ENCODE measurements at places on chromosomes 6 and 20. TPM values are rescaled to one million over a fixed set of nuclear protein-coding genes. Genes with fewer than 3 reads are reported as not detected.

ADIG gene
- total RNA-seq = not detected

GDAP1L1 gene
- total RNA-seq = not detected

ELOVL4 gene
- 7.3 TPM for total RNA-seq

CBLN4 gene
- not detected for total RNA-seq

KHDRBS2 gene
- total RNA-seq = not detected

SYTL3 gene
- total RNA-seq = 9.5 TPM

NRN1 gene
- 0.09 TPM for total RNA-seq

PI3 gene
- not detected for total RNA-seq

DEFB125 gene
- total RNA-seq = not detected

BMP7 gene
- total RNA-seq = not detected

BTN1A1 gene
- total RNA-seq = not detected

OSTM1 gene
- 20.0 TPM for total RNA-seq

KCNB1 gene
- total RNA-seq = 0.17 TPM

OPN5 gene
- under 0.01 TPM for total RNA-seq

PNPLA1 gene
- total RNA-seq = not detected

PET117 gene
- 11.0 TPM for total RNA-seq

SNPH gene
- total RNA-seq = 9.6 TPM

VWA7 gene
- 0.86 TPM for total RNA-seq

MYL9 gene
- 7.0 TPM for total RNA-seq

All from bronchial smooth muscle cell (primary cell).